ENCODE measurements at places on chromosomes 7 and 10.

DNA sequence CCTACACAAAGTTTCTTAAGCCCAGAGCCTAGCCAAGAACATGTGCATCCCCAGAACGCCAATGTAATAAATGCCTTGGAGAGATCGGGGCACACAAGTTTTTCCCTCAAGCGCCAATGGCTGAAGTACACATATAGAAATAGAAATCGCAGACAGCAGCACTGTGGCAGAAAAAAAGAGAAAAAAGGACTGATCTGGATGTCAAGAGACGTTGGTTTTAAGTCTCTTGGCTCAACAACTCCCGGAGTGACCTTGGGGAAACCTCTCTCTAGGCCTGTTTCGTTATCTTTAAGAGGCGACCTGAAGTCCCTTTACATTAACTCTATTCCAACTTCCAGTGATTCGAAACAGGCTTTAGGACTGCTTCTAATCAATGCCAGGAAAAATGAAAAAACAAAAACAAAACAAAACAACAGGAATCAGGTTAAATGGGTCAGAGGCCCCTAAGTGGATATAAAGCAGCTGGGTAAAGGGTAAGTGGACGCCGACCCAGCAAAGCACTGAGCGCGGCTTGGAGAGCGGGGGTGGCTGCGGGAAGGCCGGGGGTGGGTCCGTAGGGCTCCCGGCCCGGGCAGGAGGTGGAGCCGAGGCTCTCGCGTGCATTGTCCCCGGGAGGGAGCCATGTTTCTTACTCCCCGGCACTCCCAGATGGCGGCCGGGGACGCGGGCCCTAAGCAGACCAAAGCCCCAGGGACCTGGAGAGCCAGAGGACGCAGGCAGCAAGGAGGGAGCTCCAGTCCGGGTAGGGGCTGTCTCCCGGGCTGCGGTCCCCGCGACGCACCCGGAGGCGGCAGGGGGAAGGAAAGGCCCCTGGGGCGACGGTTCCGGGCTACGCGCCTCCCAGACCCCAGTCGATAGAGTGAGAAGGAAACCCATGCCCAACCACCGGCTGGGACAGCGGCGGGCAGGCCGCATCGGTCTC is 757 bp downstream of the EIF3A start:
- DNase-seq: peak; percentile 38

DNA sequence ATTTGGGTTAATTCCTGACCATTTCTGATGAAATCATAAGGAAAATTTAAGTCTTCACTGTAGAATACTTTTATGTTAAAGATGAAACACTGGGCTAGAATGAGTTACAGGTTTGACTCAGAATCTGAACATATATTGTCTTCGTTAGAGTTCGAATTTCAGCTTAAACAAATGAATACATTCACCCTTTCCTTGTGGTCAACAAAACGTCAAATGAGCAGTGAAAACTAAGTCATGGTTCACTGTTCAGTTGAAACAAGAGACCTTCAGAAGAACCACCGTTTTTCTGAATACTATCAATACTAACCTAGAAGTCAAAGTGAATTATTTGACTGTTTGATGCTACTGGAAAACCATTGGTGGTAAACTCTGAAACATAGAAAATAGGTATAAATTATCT is 235.2 kb upstream of the ZWINT start:
- no peak for DNase-seq

- DNase-seq: no peak
Measured at GRCh38 chr7:146094356-146094755, 22.2 kb upstream of the CNTNAP2 start.

- no peak for DNase-seq
Measured at GRCh38 chr10:60848126-60848525, 69.8 kb downstream of the CDK1 start.

GRCh38 chr7:137928626-137929025 is 73.3 kb downstream of the CREB3L2 start:
- no peak for DNase-seq

GRCh38 chr10:124142960-124143359 is 49.6 kb upstream of the CHST15 start:
- no peak for DNase-seq

GRCh38 chr7:25595996-25596395 is 367.7 kb upstream of the NPVF start:
- no peak for DNase-seq

- no peak for DNase-seq
Measured at GRCh38 chr7:155769701-155770100, 42.6 kb downstream of the SHH start.

DNA sequence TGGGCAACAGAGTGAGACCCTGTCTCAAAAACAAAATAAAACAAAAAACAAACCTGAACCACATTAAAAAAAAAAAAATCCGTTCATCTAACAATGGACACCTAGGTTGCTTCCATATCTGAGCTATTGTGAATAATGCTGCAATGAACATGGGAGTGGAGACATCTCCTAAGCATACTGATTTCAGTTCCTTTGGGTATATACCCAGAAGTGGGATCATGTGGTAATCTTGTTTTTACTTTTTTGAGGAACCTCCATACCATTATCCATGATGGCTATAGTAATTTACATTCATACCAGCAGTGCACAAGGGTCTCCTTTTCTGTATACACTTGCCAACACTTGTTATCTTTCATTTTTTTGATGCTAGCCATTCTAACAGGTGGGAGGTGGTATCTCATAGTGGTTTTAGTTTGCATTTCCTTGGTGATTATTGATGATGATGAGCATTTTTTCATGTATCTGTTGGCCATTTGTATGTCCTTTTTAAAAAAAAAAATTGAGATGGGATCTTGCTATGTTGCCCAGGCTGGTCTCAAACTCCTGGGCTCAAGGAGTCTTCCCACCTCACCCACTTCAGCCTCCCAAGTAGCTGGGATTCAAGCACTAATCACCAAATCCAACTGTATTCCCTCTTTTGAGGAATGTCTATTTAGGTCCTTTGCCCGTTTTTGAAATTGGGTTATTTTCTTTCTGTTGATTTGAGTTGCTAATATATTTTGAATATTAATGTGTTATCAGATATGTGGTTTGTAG is 17.5 kb downstream of the CDK13 start:
- no peak for DNase-seq

DNA sequence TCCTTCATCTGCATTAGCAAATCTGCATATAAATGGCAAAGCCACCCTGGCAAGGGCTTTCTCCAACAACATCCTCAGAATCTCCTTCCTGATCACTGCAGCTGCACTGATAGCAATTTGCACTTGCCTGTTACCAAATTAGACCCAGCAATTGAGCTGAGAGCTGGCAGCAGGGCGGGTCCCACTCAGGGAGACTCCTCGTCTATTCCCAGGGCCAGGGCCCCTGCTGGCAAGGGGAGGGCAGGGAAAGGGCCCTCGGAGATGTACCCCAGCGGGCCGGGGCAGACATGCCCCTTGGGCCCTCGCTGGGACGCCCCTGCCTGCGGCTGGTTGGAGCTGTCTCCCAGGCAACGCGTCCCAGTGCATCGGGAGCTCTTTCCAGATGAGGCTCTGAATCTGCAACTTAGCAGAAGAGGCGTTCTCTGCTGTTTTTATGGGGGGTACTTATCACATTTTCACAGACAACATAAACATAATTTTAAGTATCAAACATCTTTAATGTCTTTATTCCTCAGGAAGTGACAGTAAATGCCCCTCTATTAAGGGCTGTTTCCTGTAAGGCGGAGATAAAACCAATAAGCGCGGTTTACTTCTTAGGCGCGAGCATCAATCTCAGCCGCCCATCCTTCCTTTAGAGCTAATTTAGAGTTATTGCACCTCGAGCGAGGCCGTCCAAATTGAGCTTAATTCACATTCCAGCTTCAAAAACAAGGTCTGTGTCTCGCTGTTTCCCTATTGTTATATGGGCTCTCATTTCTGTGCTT is 249.0 kb upstream of the PPP2R2D start:
- DNase-seq: no peak

GRCh38 chr10:63467841-63468240 is 2.1 kb upstream of the JMJD1C start:
- no peak for DNase-seq

Measured in stimulated activated CD8-positive, alpha-beta memory T cell treated with anti-CD3 and anti-CD28 coated beads, Interleukin-2, amount 100 ng/mL, for 1 hour (primary cell).